ENCODE measurements at places on chromosomes 6 and 20.

DNA sequence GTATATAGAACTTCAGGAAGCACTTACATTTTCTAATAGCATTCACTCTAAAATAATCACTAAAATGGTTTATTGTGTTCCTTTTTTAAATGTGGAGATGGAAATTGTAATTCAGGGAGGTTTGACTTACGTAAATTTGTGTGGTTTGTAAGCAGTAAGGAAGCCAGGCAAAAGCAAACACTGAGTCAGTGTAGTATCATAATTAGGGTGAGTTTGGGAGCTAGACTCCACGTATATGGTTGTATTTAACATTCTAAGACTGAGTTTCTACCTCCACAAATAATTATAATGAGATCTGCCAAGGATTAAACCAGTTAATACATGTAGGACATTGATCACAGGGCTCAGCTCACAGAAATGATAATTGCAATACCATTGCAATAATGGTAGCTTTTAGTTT lies 425.5 kb downstream of the CBLN4 start:
- DNase-seq, result no peak

DNA sequence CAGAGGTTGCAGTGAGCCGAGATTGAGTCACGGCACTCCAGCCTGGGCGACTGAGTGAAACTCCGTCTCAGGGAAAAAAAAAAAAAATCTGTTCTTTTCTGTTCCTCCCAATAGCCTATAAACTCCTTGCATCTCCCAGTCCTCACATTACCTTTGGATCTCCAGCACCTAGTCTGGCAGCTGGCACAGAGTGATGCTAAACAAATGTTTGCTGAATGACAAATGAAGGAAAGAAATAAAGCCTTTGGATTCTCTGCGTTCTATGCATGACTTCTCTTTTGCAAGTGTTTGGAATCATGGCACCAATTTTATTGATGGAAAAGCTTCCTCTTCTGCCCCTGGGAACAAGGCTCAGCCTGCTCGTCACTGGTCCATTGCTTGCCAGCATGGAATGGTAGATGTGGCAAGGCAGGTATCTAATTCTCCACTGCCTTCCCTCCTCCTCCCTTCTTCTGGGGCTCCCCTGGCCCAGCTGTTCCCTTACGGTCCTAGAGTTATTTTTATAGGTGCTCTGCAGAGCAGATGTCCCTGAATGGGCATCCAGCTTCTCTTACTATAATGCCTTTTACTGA lies 53.6 kb upstream of the FYN start:
- no peak for DNase-seq

DNA sequence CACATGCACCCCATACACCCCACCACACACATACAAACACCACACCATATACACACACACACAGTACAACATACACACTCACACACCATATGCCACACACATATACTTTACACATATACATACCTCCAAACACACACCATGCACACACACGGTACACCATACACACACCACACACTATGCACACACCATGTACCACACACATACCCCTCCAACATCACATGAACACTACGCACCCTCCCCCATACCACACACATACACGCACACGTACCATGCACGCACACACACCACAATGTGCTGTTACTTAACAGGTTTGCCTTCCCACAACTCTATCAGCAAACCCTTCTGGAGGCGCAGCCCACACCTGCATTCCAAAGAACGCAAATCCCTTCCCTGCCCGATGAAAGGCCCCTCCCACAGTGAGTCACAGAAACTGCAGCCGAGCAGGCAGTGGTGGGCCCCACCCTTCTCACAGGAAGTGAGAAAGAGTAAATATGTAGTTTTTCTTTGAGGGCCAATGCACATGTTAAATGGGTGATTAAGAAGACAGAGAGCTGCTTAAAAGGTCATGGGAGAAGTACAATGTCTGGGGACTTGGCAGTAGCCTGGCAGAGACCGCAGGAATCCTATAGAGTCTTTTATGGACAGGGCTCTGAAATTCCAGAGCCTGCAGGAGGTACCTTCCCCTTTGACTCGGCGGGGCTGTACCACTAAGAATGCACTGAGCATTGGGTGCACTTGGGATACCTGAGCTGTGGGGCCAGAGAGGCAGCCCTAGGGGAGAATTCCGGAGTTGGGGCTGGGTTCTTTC lies 34.1 kb upstream of the EZR start:
- peak; percentile 85 for DNase-seq

DNA sequence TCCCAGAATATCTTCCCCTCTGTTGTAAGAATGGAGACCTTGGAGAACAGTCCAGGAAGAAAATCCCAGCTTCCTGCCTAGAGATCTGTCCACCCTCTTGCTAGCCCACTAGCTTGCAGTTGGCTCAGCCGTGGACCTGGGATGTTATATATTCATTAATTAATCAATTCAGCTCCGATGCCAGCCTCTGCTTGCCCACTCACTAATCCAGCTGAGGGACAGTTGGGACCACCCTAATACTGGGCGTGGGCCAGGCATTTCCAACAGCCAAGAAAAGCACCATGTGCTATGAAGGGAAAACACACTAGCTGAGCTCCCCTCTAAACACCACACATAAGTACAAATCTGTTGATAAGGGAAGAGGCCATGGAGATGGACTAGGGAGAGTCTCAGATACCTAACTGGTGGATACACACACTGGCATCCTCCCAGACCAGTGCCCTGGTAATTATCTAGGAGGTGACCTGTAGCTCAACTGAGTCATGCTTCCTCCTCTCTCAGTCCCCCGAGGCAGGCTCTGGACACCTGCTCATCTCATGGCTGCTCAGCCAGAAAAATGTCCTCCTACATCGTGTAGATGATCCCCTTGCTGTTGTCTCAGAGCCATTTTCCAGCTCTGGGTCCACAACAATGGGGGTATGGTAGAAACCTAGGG lies 78.9 kb downstream of the ANKRD60 start:
- DNase-seq, result no peak

DNA sequence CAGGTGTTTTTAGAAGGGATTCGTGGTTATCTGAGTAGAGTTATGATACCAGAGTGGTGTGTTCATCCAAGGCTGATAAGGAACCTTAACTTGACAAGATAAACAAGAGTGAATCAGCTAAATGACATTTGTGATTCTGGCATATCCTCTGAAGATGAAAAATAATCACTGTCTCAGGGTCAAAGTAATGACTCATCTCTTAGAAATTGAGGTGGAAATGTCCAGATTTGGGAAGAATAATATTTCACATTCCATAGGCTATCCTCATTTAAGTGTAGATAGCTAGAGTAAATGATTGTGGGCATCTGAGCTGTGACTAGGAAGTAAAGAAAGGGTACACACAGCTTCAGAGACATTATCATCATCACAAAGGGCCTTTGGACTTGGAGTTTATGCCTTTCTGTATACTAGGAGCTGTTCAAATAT lies 255.7 kb downstream of the GJA1 start:
- no peak for DNase-seq

GRCh38 chr6:44226368-44227147 lies 3.2 kb downstream of the SLC29A1 start:
- no peak for DNase-seq

- no peak for DNase-seq
Observed at GRCh38 chr6:97850458-97851212, 567.6 kb upstream of the MMS22L start.

DNA sequence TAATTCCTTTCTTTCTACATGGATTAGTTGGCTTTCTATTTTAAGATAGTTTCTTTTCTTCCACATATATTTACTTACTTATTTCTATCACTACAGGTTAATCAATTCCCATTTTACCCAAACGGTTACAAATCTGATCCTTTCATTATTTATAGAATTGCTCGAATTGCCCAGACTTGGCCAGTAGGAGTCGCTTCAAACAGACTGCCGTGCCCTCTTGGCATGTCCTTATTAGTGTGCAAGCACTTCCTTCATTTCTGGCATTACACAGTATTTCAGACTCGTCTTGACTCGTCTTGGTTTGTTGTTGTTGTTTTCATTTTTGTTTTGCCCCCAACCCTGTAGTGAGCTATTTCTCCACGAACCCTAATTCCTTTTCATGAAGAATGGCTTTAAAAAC lies 74.6 kb downstream of the SAMD3 start:
- DNase-seq, result no peak

DNA sequence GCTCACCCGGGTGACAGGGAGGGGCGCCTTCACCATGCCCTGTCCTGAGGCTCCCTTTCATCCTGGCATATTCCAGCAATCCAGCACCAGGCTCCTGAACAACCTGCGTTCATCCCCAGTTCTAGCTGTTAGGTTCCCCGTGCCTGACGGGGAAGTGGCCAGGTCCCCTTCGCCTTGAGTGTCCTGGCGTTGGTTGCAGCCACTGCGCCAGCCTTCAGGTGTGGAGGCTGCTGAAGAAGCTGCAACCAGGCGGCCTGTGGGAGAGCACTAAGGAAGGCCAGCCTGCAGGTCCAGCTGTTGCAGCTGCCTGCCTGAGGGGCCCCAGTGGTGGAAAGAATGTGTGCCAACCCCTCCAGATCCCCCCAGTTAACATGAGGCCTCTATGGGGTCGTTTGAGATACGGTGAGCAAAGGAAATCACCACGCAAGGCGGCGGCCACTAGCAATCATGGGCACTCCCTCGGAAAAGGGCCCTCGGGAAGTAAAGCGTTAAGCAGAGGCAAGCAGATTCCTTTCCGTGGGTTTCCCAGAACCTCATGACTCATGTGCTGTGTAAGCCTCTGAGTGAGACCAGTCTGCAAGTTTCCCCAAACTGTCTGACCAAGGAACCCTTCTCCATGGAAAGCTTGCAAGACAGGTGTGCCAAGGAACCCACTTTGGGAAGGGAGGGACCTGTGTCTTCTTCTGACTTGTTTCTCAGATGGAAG lies 320.8 kb downstream of the TAF4 start:
- DNase-seq, result no peak

DNA sequence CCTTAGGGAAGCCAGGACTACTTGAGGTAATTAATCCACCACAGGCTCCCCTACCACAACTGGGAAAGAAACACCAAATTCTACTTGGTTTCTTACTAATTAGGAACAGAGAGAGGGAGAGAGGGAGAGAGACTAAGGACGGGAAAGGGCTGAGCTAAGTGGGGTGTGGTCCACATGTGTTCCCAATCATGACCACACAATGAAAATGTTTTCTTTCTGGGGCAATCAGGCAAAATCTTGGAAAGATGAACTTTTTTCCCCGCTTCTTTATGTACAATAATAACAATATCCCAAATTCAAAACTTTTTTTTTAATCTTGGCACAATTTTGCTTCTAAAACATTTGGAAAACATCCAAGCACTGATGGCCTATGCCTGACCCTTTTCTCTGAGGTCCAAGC lies 734.4 kb downstream of the MAFB start:
- no peak for DNase-seq

- no peak for DNase-seq
Observed at GRCh38 chr6:51120016-51120415, 301.3 kb downstream of the TFAP2B start.

GRCh38 chr6:57017069-57017468 lies 29.4 kb upstream of the KIAA1586 start:
- DNase-seq, result no peak

DNA sequence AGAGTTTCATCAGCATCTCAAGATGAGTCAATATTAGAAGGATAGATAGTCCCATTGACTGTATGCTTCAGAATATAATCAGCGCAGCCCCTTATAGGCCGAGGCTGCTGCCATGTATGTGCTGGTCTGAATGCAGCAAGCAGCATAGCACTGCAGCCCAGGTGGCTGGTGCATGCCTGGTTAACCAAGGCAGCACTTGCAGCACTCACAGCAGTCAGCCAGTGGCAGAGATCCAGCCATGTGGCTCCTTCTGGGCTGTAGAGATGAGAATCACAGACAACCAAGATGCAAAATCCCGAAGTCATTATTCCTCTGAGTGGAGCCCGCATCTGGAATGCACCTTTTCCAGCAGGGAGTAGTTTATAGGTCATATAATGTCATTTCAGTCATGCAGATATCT lies 251.9 kb downstream of the UST start:
- no peak for DNase-seq

DNA sequence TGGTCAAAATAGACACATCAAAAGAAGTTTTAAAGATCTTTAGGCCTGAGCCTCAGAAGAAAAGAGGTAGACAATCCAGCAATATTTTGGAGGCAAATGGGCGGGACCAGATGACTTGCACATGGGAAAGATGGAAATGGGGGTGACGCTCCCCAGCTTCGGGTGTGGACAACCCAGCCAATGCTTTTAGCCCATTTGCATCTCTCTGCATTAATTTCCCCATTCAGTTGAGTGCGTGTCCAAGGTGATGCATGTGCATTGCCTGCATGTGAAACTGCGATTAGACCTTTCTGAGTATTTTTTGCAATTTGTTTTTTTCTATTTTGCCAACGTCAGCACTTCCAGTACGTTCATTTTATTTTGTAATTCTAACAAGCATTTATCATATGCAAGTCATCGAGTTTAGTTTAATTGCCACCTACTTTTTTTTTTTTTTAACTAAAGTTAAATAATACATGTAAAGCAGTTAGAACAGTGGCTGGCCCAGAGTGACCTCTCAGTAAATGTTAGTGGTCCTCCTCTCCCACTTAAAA lies 24.2 kb downstream of the PDRG1 start:
- DNase-seq, result no peak

GRCh38 chr6:157790548-157791160 lies 32.4 kb upstream of the SNX9 start:
- no peak for DNase-seq

DNA sequence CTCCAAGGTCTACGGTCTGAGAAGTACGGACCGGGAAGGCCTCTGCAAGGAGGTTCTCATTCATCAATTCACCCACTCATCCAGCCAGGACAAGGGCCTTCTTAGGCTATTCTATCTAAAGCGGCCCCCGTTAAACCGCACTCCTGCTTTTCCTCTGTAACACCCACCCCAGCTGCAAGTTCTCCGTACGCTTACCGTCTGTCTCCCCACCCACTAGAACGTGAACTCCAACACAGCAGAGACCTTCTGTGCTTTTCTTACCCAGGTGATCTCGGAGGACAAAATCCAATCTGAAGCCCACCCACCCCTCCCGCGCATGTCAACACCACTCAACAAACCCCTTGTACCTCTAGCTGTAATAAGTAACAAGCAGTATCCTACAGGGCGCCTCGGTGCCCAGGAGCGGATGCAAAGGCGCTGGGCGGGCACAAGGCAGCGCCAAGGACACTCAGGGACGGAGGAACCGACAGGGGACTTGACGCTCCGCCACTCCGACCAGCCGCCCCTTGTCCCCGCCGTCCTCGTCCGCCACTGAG lies 351 bp downstream of the AURKA start:
- DNase-seq, result no peak

GRCh38 chr20:44752099-44752931 lies 6.7 kb downstream of the KCNK15 start:
- DNase-seq, result no peak

- no peak for DNase-seq
Observed at GRCh38 chr6:20583444-20583800, 49.2 kb downstream of the CDKAL1 start.

Data from stimulated activated naive CD8-positive, alpha-beta T cell treated with anti-CD3 and anti-CD28 coated beads, Interleukin-15, Interleukin-2, amounts not matched to agents 100 U/mL and 50 U/mL, for 24 hours (primary cell).